Activated CD8-positive, alpha-beta T cell treated with anti-CD3 and anti-CD28 coated beads, Interleukin-2, amount 10 ng/mL, durations not matched to agents 7 days and 5 days (primary cell): ENCODE measurements at places on chromosomes 5 and 9. TPM values are rescaled to one million over a fixed set of nuclear protein-coding genes. Genes with fewer than 3 reads are reported as not detected.
A peak's percentile ranks its signal among the peaks of the same experiment; 100 is the strongest.

CSF1R gene
- not detected for total RNA-seq

HMMR gene
- total RNA-seq = 85.8 TPM

C5orf46 gene
- total RNA-seq = not detected

SPINK6 gene
- not detected for total RNA-seq

SPOCK1 gene
- not detected for total RNA-seq

ZFP2 gene
- total RNA-seq = 0.26 TPM

LECT2 gene
- total RNA-seq = not detected

DMGDH gene
- total RNA-seq = not detected

TMEM8B gene
- 2.3 TPM for total RNA-seq

ZBTB43 gene
- total RNA-seq = 19.1 TPM

PCDHGB6 gene
- total RNA-seq = not detected

SLC25A2 gene
- 0.84 TPM for total RNA-seq

GGTA1 gene
- total RNA-seq = not detected

DNAI1 gene
- total RNA-seq = not detected

DNA sequence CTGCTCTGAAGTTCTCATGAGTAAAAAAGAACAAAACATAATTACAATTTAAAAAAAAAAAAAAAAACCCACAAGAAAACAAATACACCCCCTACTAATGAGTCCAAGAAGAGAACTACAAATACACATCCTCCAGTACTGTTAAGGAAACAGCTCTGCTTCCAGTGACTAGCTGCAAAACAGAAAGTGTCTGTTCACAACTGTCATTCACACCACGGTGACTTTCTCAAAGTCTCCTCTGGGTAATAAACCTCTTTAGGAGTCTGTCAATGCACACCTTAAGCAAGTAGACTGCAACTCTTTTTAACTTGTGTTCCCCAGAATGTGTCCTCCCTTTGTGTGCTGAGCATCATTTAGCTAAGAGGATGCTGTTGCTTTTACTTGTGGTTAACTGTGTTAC lies 6.2 kb downstream of the REEP5 start:
- peaks cover 82% of the 10 kb centered on the region for H3K36me3 ChIP-seq
- peak overlapping the region; percentile 1 for H3K4me3 ChIP-seq
- peak; percentile 41 for DNase-seq
- H3K27ac ChIP-seq = peak overlapping the region; percentile 75
- no peaks in the 10 kb centered on the region for H3K27me3 ChIP-seq
- H3K4me1 ChIP-seq = peaks cover 74% of the 10 kb centered on the region

DNA sequence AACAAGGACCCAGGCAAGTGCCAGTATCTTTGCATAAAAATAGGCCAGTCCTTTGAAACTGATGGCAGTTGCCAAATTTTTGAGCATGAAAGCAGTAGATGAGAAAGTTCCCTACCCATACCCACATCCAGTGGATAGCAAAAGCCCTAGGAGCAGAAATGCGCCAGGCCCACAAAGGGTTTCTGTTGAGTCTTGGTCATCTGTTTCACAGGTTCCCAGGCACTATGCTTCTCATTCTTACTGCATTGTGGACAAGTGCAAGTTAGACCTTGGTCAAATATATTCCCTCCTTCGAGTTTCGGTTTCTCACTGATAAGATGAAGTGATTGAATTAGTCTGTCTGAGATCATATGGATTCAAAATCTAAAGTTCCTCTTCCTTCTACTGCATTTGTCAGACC lies 152.3 kb downstream of the NR3C1 start:
- no peak overlapping the region for H3K4me3 ChIP-seq
- H3K36me3 ChIP-seq = no peaks in the 10 kb centered on the region
- peaks cover 2% of the 10 kb centered on the region for H3K27me3 ChIP-seq
- no peaks in the 10 kb centered on the region for H3K4me1 ChIP-seq
- DNase-seq = no peak

- H3K4me1 ChIP-seq = peaks cover 24% of the 10 kb centered on the region
- H3K27ac ChIP-seq = peak within 1 kb of the TSS; percentile 20
- H3K36me3 ChIP-seq = no peaks in the 10 kb centered on the region
- peaks cover 7% of the 10 kb centered on the region for H3K27me3 ChIP-seq
- no peak for DNase-seq
Observed at GRCh38 chr9:136095070-136096058, at the start of gene NACC2. Gene NACC2, minus strand, starts transcription at chr9:136095289. Its CDS starts 44,768 bp downstream, at chr9:136050521.

GRCh38 chr5:107329850-107330249 lies 340.9 kb downstream of the EFNA5 start:
- no peaks in the 10 kb centered on the region for H3K4me1 ChIP-seq
- no peak overlapping the region for H3K4me3 ChIP-seq
- no peak overlapping the region for H3K27ac ChIP-seq
- no peaks in the 10 kb centered on the region for H3K27me3 ChIP-seq
- H3K36me3 ChIP-seq = no peaks in the 10 kb centered on the region
- no peak for DNase-seq

- no peaks in the 10 kb centered on the region for H3K4me1 ChIP-seq
- H3K27ac ChIP-seq = no peak overlapping the region
- H3K4me3 ChIP-seq = no peak overlapping the region
- no peak for DNase-seq
- no peaks in the 10 kb centered on the region for H3K36me3 ChIP-seq
Observed at GRCh38 chr9:116087751-116088194, 65.8 kb upstream of the PAPPA start.

GRCh38 chr5:52800394-52801213 lies 12.9 kb downstream of the ITGA1 start:
- peaks cover 52% of the 10 kb centered on the region for H3K36me3 ChIP-seq
- H3K27ac ChIP-seq = peak overlapping the region; percentile 97
- no peaks in the 10 kb centered on the region for H3K27me3 ChIP-seq
- H3K4me3 ChIP-seq = peak overlapping the region; percentile 93
- peak; percentile 70 for DNase-seq

DNA sequence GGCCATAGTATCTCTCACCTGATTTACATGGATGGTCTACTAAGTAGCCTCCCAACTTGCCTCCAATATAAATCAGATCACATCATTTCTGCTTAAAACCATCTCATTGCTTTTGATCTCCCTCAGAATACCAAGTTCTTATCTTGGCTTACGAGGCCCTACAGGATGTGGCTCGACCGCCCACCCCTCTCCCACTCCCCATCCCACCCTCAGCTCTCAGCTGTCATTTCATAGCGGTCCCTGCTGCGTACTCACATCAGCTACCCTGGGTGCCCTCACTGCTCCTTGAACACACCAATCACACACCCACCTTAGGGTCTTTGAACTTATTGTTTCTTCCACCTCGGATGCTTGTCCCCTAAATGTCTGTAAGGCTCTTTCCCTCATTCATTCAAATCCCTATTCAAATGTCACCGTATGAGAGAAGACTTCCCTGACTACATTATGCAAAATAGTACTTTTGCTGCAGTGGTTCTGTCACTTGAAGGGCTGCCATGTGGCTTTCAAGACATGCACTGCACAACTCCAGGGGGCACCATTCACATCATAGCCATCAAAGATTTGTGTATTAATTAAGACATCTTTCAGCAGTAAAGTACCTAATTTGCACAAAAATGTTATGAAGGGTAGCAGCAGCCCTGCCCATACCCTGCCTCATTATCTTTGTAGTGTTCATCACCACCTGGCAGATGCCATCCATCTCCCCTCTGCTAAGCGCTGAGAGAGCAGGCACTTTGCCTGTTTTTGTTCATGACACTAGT lies 171.1 kb downstream of the ENC1 start:
- H3K4me3 ChIP-seq = no peak overlapping the region
- no peak overlapping the region for H3K27ac ChIP-seq
- H3K36me3 ChIP-seq = no peaks in the 10 kb centered on the region

GRCh38 chr9:124480621-124480981 lies 26.6 kb downstream of the NR5A1 start:
- H3K4me3 ChIP-seq = no peak overlapping the region
- peak; percentile 26 for DNase-seq
- H3K27me3 ChIP-seq = peaks cover 9% of the 10 kb centered on the region
- H3K27ac ChIP-seq = no peak overlapping the region
- H3K4me1 ChIP-seq = no peaks in the 10 kb centered on the region

DNA sequence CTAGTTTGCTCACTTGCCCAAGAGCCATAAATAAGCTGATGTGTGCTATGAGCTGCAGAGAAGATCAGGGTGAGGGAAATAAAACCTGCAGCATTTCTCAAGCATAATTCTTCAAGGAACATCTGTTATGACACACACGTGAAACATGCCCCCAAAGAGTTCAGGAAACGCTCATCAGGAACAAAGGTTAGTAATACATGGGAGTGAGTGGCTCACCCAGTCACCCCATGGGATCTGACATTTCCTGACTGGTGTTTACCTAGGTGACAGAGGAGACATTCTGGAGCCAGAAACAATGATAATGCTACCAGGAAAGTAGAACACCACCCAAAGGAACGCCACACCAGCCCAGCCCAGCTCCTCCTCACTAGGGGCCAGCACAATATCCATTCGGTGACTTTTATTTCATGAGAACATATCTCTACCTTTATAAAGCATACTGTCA lies 66.0 kb downstream of the FRMD3 start:
- peaks cover 2% of the 10 kb centered on the region for H3K27me3 ChIP-seq
- DNase-seq = no peak
- H3K4me3 ChIP-seq = no peak overlapping the region
- H3K27ac ChIP-seq = no peak overlapping the region

DNA sequence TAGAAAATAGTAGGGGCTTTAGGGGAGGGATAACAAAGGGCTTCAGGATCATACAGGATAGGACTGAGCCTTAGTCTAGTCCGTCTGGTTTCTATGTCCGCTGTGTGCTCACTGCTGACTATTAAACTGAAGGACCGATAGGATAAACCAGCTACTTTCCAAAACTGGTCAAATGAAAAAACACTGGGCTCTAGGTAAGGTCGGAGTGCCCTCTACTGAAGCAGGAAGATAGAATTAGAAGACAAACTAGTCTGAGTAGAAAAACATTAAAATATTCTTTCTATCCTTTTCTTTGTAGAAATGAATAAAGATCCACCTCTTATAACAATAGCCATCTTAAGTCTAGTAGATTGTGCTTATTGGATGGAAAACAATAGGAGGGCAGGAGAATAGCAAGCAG lies 133.6 kb downstream of the CEMIP2 start:
- H3K4me3 ChIP-seq = no peak overlapping the region
- no peak for DNase-seq
- no peaks in the 10 kb centered on the region for H3K36me3 ChIP-seq
- H3K4me1 ChIP-seq = peaks cover 43% of the 10 kb centered on the region
- no peak overlapping the region for H3K27ac ChIP-seq

GRCh38 chr5:72243706-72244105 lies 76.3 kb downstream of the MRPS27 start:
- H3K4me1 ChIP-seq = peaks cover 31% of the 10 kb centered on the region
- no peaks in the 10 kb centered on the region for H3K36me3 ChIP-seq
- no peak overlapping the region for H3K4me3 ChIP-seq
- H3K27me3 ChIP-seq = no peaks in the 10 kb centered on the region

DNA sequence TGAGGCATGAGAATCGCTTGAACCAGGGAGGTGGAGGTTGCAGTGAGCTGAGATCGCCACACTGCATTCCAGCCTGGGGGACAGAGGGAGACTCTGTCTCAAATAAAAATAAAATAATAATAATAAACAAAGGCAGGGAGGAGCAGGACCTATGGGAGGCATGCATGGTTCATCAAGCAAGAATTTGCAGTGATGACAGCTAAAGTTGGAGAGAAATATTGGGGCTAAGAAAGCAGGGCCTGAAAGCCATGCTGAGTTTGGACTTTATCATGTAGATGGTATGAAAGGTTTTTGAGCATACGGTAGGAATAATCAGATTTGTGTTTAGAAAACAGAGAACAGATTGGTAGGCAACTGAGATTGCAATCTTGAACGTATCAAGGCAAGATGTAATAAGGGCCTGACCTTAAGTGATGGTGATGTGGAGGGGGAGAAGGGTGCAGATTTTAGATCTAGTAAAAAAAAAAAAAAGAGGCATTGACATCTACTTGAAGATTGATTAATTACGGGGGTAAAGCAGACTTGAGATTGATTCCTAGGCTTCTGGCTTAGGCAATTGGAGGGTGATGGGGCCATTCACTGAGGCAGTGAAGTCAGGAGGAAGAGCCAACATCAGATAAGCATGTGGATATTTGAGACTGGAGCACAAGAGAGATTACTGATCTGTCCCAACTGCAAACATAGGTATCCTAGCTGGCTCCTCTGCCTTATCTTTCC lies 50.7 kb downstream of the CFAP95 start:
- no peak overlapping the region for H3K4me3 ChIP-seq
- H3K27ac ChIP-seq = no peak overlapping the region
- no peaks in the 10 kb centered on the region for H3K36me3 ChIP-seq
- DNase-seq = no peak
- no peaks in the 10 kb centered on the region for H3K4me1 ChIP-seq
- peaks cover 3% of the 10 kb centered on the region for H3K27me3 ChIP-seq

GRCh38 chr5:17064241-17064640 lies 128.2 kb upstream of the MYO10 start:
- H3K4me1 ChIP-seq = no peaks in the 10 kb centered on the region
- H3K27me3 ChIP-seq = no peaks in the 10 kb centered on the region
- no peak overlapping the region for H3K27ac ChIP-seq
- no peak overlapping the region for H3K4me3 ChIP-seq

- no peak overlapping the region for H3K27ac ChIP-seq
- H3K27me3 ChIP-seq = peaks cover 4% of the 10 kb centered on the region
- no peak overlapping the region for H3K4me3 ChIP-seq
- no peaks in the 10 kb centered on the region for H3K4me1 ChIP-seq
- no peak for DNase-seq
- no peaks in the 10 kb centered on the region for H3K36me3 ChIP-seq
Observed at GRCh38 chr5:61813361-61813760, 481.3 kb downstream of the ZSWIM6 start.

DNA sequence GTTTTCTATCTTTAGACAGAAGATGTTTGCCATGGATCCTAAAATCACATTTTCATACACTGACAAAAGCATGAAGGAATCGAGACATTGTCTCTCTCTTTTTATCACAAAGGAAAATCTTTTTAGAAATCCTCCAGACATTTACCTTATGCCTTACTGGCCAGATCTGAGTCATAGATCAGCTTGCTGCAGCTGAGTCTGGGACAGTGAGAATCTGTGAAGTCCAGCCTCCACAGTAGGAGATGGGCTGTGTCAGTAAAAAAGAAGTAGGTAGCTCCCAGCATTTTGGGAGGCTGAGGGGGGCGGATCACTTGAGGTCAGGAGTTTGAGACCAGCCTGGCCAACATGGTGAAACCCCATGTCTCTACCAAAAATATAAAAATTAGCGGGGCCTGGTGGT lies 333.4 kb upstream of the ZNF462 start:
- no peak for DNase-seq
- H3K36me3 ChIP-seq = no peaks in the 10 kb centered on the region
- H3K4me3 ChIP-seq = no peak overlapping the region

GRCh38 chr9:26034786-26035185 lies 356.5 kb upstream of the TUSC1 start:
- DNase-seq = no peak
- no peaks in the 10 kb centered on the region for H3K27me3 ChIP-seq
- no peak overlapping the region for H3K4me3 ChIP-seq
- H3K36me3 ChIP-seq = no peaks in the 10 kb centered on the region
- H3K27ac ChIP-seq = no peak overlapping the region
- H3K4me1 ChIP-seq = no peaks in the 10 kb centered on the region

- peaks cover 4% of the 10 kb centered on the region for H3K27me3 ChIP-seq
- no peaks in the 10 kb centered on the region for H3K36me3 ChIP-seq
- H3K27ac ChIP-seq = no peak overlapping the region
- no peaks in the 10 kb centered on the region for H3K4me1 ChIP-seq
- no peak for DNase-seq
Observed at GRCh38 chr5:103498211-103498610, 64.4 kb downstream of the NUDT12 start.

GRCh38 chr9:110744715-110745384 lies 76.3 kb downstream of the MUSK start:
- H3K36me3 ChIP-seq = no peaks in the 10 kb centered on the region
- H3K4me3 ChIP-seq = no peak overlapping the region
